H7 (cell line): ENCODE measurements at places on chromosomes 3 and 15. TPM values are rescaled to one million over a fixed set of nuclear protein-coding genes. Genes with fewer than 3 reads are reported as not detected.

DNA sequence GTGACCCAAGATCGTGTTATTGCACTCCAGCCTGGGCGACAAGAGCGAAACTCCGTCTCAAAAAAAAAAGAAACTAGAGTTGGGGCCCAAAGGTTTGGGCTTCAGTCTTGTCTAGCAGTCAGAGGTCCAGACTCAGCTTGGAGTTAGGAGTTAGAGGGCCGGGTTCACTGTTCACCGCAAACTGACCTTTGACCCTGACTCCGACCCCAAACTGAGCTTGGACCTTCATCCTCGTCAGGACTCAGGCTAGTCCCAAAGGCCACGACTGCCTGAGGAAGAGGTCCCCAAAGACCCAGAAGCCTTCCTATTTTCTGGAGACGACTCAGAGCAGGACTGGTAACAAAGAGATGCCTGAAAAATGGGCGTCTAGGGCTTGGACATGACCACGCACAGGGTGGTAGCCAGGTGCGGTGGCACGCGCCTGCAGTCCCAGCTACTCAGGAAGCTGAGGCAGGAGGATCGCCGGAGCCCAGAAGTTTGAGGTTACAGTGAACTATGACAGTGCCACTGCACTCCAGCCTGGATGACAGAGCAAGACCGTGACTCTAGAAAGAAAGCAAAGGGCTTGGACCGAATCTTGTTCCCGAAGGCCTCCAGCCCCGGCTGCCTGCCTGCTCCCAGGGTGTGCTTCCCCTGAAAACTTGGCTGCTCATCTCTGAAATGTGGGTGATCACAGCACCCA is 22.8 kb upstream of the RPL29 start:
- no peak for DNase-seq

DNA sequence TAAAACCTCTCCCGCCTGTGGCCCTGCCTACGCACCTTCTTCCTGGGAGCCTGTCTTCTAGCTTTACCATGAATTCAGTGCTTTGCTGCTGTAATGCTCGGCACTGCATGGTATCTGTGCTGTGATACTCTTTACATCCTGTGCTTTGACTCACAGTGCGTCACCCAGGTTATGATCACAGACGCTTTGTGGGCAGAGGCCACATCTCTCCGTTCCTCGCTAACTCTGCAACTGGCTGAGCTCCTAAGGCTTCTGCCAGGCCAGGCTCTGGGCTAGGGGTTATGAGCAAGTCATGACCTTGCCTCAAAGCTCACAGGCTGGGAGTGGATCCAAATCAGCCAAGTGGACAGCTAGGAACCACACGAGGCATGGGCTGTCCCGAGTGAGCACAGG is 23.2 kb downstream of the SPTBN5 start:
- DNase-seq, result no peak

DNA sequence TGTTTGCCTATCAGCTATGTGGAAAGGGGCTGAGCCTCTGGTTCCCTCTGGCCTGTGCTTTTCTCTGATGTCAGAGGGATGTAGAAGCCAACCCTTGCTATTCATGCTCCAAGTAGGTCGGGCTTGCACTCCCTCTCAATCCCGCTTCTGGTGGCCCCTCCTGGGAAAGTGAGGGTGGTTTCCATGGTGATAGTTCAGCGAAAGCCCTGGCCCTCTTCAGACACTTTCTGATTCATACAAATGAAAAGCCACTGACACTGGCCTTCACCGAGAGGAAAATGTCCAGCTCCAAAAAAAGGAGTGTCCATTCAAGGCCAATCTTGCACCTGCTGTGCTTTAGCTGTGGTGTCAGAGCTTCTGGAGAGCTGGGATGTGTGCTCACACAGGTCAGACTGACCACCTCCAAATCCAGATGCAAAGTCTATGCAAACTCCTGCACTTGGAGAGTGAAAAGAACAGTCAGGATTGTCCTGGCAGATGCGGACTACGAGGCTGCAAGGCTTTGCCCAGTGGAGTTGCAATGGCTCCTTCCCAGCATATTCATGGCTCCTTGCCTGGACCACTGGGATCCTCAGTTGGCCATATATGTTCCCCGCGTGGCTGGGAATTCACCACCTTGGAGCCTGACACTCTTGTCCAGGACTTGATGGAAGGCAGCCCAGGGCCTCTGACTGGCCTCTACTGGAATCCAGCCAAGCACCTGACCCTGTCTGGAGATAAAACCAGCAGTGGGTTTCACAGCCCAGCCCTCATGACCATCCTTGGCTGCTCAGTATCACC is 96.6 kb downstream of the CEMIP start:
- DNase-seq, result no peak

DNA sequence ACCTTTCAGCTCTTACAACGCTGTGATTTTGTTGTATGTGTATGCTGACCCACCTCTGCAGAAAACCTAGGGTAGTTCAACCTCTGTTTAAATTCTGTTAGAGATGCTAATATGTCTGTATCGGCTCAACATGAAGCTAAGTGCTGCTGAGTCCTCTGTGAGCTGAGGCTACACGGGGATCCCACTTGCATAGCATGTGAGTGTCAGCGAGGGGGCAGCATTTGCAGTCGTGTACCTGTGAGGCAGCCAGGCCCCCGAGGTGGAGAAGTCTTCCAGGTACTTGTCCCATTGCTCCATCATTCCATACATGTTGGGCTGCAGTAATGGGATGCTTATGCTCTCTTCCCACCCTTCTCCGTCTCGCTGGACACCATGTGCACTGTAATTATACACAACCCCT is 3.7 kb downstream of the MKRN2OS start:
- peak; percentile 59 for DNase-seq

DNA sequence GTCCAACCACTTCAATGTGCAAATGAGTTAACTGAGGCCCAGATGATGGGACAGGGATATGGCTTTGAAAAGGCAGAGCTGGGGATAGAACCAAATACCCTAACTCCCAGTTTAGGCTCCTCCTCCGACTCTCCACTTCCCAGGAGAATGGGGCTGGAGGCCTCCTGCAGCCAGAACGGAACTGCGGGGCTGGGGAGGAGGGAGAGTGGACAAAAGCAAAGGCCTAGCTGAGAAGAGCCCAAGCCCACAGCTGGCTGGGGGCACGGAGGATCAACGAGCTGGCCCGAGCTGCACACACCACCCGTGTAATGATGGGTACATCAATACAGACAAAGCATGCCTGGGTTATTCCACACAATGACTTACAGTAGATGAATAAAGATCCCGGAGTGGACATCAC is 74.8 kb downstream of the NUP210 start:
- DNase-seq, result no peak

DNA sequence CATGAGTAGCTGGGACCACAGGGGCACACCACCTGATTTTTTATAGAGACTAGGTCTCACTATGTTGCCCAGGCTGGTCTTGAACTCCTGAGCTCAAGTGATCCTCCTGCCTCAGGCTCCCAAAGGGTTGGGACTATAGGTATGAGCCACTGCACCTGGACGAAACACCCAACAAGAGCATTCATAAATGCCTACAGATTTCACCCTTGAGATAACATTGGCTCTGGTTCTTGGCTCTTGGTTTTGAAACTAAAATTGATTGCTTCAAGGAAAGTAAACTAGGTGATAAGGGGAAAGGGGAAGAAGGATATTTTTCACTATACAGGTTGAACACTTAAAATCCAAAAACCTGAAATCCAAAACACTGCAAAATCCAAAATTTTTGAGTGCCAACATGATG is 10.3 kb downstream of the AP3S2 start:
- no peak for DNase-seq

DNA sequence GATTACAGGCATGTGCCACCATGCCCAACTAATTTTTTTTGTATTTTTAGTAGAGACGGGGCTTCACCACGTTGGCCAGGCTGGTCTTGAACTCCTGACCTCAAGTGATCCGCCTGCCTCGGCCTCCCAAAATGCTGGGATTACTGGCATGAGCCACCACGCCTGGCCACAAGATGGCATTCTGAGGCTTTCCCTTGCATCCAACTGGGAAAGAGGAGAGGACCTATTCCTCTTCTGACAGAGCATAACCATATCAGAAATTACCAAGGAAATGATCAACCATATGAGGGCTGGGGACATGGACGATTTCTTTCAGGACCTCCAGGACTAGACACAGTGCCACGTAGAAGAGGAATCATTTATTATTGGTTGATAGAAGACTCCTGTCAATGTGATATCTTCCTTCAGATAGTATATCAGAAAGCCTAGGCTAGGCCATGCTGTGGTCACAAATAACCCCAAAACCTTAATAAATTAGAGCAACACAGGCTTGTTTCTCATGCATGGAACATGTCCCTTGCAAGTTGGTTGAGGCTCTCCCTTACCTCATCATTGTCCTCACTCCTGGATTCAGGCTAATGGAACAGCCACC is 372.3 kb upstream of the IL12A start:
- DNase-seq, result no peak

DNA sequence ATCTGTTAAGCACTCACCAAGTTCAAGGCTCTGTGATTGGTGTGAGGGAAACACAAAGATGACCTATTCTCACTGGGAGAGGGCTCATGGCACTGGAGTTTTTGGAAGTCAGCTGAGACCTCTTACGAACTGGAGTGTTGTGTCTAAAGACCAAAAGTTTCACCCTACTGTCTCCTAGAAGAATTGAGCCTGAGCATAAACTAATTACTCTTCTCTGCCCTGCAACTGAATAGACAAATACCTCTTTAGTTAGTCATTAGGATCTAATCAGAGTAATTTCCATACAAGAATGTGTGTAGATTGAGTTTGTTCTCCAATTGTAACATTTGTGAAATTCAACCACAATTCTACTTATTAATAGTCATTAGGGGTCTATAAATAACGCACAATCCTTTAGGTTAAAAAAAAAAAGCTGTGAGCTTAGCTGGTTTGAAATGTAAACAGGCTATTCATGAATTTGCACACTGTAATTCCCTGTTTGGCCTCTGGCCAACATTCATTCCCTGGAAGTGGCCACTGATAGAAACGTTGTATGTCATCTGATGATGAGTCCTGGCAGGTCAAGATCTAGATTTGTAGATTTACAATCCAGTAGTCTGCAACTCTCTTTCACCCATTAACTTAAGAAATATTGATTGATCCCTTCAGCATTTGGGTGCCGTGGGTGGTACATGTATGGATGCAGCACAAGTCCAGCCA is 76.8 kb upstream of the SOX14 start:
- DNase-seq, result no peak

DNA sequence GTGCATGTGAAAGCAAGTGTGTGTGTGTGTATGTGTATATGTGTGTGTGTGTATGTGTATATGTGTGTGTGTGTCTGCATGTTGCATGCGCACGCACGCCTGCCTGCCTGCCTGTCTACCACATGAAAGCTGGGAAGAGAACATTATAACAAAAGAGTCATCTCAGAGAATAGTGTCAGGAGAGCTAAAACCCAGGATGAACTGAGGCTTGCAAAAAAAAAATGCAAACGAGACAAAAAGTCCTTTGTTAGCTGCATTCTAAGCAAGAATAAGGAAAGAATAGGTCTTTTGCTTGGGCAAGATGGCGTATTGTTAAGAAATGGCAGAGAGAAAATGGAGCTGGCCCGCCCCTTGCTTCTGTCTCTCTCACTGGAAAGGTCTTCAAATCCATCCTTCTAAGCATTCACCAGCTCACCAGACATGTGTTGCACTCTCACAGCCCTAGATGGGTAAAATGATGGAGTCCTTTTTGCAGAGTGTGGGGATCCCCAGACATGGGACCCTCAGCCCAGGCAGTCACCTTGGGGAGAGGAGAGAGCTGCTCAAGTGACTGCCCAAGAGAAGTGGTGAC is 16.4 kb downstream of the WNT7A start:
- DNase-seq, result no peak

- peak; percentile 14 for DNase-seq
Observed at GRCh38 chr3:95883801-95884200, 930.6 kb upstream of the EPHA6 start.

DNA sequence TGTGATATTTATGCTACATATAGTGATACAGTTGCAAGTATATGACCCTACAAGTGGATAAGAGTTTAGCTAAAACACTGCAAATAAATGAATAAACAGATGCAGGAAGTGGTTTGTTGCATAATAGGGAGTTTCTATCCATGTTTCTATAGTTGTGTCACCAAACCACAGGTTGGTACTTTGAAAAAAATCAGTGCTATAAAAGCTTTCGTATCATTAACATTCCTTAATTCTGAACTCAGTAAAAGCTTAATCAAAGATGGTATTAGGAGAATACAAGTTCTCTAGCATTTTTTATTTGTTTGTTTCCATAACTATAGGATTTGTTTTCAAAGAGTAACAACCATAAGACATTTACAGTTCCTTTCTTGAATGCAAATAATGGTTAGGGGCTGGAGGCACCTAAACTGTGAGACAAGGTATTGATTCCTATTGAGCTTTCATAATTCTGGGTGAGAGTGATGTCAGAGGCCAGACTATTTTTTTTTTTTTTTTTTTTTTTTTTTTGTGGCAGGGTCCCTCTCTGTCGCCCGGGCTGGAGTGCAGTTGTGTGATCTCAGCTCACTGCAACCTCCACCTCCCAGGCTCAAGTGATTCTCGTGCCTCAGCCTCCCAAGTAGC is 29.6 kb downstream of the CPOX start:
- DNase-seq, result no peak

DNA sequence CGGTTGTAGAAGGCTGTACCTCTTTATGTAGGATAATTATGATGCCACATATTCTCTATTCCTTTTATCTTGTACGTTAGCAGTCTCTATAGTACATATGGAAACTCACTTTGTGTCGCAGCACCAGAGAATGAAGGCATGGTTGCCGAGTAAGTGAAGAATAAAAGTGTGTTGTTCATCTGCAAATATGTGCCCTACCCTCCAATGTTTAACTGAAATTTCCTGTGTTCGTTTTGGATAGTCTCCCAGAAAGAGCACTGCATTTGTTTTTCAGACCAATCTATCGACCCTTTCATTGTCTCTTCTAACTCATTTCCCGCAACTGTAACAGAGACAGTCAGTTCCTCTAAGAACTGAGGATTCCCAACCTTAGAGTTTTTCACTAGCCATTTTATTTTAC is 592.8 kb downstream of the TUSC7 start:
- no peak for DNase-seq

- no peak for DNase-seq
Observed at GRCh38 chr3:135982922-135983581, 17.5 kb downstream of the PPP2R3A start.

GRCh38 chr3:160125258-160125657 is 100.0 kb upstream of the C3orf80 start:
- DNase-seq, result no peak

DNA sequence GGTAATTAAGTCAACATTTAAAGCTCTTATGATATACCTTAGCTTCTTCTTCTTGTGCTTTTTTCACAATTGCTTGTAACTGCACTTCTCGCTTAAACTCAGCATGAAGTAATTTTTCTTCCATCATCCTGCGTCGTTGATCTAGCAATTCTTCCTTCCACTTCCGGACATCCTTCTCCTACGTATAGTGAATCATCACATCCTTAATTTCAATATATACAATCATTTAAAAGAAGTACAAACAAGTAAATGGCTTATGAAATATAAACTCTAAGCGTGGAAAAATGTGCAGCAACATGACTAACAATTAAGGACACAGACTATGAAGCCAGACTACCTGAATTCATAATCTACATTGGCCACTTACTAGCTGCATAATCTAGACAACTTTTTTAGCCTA is 151.4 kb downstream of the SCAPER start:
- no peak for DNase-seq

The HYPK gene
- total RNA-seq, result 6.3 and 8.6 TPM in 2 replicates

The CCDC12 gene
- total RNA-seq, result 40.0 and 40.9 TPM in 2 replicates

The GABRR3 gene
- not detected in 2 replicates for total RNA-seq

The RFX7 gene
- 8.7 and 10.2 TPM in 2 replicates for total RNA-seq

The CIB1 gene
- 16.3 and 21.2 TPM in 2 replicates for total RNA-seq

The GRK7 gene
- 0.04 TPM in 1 of 2 replicates, not detected in the other for total RNA-seq

The IL17RD gene
- total RNA-seq, result 31.6 and 33.4 TPM in 2 replicates

The ATRIP gene
- total RNA-seq, result 13.4 and 18.5 TPM in 2 replicates

The GOLGA8T gene
- 0.35 and 1.1 TPM in 2 replicates for total RNA-seq
